ENCODE measurements at places on chromosomes 2 and 18.

GRCh38 chr2:65350651-65351056, 81.7 kb downstream of the SPRED2 start:
- no peak for DNase-seq

- no peak for DNase-seq
Measured at GRCh38 chr2:201496785-201497184, 45.2 kb downstream of the STRADB start.

GRCh38 chr2:163849756-163850435, 114.1 kb upstream of the FIGN start:
- no peak for DNase-seq

DNA sequence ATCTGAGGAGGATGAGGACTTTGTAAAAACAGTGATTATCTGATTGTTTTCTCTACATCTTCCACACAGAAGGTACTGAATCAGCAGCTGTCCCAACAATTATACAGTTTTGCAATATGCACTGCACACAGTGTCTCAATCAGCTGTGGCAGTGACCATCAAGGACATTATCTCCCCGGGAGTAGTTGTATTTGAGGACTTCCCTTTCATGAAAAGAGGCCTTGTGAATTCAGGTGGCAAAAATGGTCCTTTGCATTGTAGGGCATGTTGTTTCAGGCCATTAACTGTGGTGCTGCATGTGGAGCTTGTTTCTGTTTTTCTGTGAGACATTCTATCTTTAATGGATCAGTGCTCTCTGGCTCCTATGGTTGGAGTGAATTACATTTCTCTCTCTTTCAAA, 779.4 kb upstream of the FSHR start:
- DNase-seq: no peak

GRCh38 chr2:19868701-19869580, 32.8 kb downstream of the TTC32 start:
- DNase-seq: peak; percentile 53

GRCh38 chr2:222862106-222862908, 1.5 kb downstream of the ACSL3 start:
- DNase-seq: peak; percentile 24

GRCh38 chr2:81389203-81389602, 1084.7 kb upstream of the LRRTM1 start:
- no peak for DNase-seq

DNA sequence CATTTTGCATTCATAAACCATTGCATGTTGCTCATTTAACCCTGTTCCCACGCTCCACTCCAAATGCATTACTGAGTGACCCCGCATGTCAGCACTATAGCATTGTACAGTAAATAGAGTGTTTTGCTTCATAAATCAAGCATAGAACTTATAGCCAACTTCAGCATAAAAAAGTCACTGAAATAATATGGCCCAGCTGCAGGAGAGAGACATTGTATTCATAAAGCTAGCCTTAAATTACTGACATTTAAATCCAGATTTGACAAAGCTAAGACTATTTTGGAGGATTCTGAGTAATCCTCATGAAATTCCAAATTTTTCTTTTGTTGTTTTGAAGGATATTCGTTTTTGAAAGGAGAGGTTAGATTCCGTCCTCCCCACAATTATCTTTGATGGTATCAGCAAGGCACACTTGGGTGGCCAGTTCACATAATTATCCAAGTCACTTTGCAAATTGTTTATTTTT, 320.9 kb upstream of the TCF4 start:
- peak; percentile 89 for DNase-seq

GRCh38 chr2:44912660-44913059, 28.8 kb upstream of the SIX3 start:
- no peak for DNase-seq

- DNase-seq: peak; percentile 35
Measured at GRCh38 chr2:197838036-197838435, 33.6 kb downstream of the PLCL1 start.

DNA sequence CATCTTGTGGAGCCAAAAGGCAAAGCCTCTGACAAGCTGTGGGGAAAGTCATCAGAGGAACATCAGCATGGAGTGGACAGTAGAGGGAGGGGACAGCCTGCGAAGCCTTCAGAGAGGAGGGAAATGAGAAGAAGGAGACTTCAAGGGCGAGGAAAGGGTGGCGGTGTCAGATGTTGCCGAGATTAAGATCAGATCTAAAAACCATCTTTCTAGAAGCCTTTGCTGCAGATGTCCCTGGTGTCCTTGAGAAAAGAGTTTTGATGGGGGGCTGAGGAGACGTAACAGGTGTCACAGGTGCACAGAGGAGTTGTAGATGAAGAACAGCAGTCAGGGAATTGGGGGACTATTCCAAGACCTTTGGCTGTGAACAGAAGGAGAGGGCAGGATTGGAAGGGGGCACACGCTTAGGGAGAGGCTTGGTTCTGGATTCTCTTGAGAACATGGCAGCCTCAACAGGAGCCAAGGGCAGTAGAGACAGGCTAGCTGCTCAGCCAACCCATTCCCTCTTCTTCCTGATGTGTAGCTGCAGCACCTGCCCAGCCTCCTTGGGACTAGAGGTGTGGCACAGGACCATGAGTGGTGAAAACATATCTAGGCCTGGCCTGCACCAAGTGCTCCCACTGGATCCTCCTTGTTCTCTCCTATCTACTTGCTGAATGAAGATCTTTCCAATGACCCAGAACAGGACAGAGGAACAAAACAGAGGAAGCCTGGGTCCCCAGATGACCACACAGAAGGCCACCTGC, 22.7 kb upstream of the NCL start:
- no peak for DNase-seq

DNA sequence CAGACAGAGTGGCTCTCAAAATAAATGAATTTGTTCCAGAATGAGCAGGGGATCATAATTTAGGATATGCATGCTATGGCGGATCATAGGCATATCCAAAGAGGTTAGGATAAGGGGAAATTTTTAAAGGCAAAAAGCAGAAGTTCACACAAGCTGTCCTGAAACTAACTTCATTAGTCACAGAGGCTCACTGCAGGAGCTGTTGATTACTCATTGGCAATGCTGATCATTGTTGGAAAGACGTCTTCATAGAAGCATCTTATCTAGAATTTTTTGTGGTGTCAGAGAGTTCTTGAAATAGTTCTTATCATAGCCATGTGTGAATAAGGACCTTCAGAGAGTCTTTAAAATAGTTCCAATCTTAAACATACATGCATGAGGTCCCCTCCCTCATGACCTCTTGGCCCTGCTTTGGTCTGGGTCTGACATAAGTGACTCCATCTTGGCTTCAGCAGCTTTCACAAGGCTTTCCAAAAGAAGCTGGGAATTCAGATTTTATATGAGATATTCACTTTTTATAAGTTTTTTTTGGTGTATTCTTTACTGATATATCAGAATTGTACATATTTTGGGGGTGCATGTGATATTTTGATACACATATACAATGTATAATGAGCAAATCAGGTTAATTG, 7.5 kb upstream of the CCDC195 start:
- peak; percentile 11 for DNase-seq

GRCh38 chr2:158782616-158783015, 12.5 kb upstream of the DAPL1 start:
- DNase-seq: no peak

- DNase-seq: no peak
Measured at GRCh38 chr2:102356741-102357140, 1.1 kb downstream of the IL18R1 start.

GRCh38 chr2:139122711-139123158, 342.5 kb upstream of the NXPH2 start:
- DNase-seq: no peak

GRCh38 chr18:27428120-27428519, 243.0 kb upstream of the CHST9 start:
- DNase-seq: no peak

- DNase-seq: no peak
Measured at GRCh38 chr2:237642038-237642734, 14.8 kb downstream of the LRRFIP1 start.

- DNase-seq: no peak
Measured at GRCh38 chr2:184769686-184770085, 171.4 kb downstream of the ZNF804A start.
